ENCODE measurements at places on chromosomes 7 and 10. TPM values are rescaled to one million over a fixed set of nuclear protein-coding genes. Genes with fewer than 3 reads are reported as not detected.

GRCh38 chr10:122374859-122375678 lies 561 bp downstream of the PLEKHA1 start:
- peak; percentile 71 for DNase-seq

The MRLN gene
- not detected for total RNA-seq

The CHST15 gene
- 14.7 TPM for total RNA-seq

The PI4K2A gene
- total RNA-seq: 11.9 TPM

The TMEM176A gene
- total RNA-seq: not detected

The ZNF511 gene
- 68.8 TPM for total RNA-seq

- no peak for DNase-seq
Observed at GRCh38 chr10:71334221-71334791, 15.2 kb downstream of the SLC29A3 start.

DNA sequence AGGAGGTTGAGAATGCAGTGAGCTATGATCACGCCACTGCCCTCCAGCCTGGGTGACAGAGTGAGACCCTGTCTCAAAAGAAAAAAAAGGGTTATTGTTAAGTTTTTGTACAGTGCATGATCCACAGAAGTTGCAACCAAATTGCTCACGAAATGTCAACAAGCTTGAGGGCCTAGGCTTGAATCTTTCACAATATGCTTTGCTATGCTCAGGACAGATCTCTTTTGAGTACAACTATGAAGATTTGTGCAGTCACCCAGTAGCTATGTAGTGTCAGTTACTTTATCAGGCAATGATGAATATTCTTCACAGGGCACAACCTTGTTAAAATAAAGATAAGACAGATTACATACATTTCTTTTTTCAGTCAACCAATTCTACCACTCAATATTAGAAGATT lies 109.2 kb downstream of the PRTFDC1 start:
- DNase-seq: no peak

GRCh38 chr7:156386097-156386496 lies 254.5 kb upstream of the RNF32 start:
- DNase-seq: no peak

DNA sequence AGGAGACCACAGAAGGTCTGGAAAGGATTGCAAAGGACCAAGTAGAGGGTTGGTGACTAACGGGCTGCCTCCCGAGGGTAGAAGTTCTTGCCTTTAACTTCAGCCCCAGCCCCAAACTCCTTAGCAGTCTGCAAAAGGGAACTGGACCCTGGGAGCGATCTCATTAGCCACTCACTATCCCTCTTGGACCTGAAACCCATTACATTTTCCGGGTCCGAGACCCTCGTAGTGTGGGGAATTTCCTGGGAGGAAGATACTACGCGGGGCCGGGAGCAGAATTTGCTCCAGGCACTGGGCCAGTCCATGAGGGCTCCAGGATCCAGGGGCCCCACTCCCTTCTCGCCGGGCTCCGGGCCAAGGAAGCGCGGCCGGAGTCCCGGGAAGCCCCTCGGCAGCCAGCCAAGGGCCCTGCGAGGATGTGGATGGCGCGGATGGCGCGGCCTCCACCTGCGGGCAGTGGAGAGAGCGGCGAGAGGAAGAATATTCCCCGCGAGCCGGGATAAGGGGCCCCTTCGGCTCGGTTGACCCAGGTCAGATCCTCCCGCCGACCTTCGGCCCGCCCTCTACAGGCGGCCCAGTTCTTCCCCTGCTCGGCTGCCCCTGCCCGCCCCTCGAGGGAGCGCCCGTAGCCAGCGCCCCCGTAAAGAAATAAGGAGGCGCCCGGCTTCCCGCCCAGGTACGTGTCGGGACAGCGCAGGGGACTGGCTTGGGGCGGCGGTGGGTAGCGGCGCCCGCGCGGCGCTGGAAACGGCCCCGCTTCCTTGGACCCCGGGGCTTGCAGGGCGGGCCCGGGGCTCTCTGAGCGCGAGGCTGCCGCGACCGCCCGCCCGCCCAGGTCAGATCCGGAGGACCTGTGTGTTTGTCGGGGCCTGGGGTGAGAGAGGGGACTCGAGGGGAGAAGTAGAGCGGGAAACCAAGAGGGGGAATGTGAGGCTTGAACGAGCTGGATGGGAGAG lies at the start of gene MYO3A:
MYO3A (plus strand) TSS at position 577 of the 956 bp plus-strand sequence. CDS start 17,882 bp downstream, outside the sequence.
- no peak for DNase-seq

The PLAU gene
- total RNA-seq: 0.85 TPM

The CD36 gene
- total RNA-seq: not detected

- DNase-seq: no peak
Observed at GRCh38 chr10:49632406-49633317, 18.8 kb downstream of the CHAT start.

All from OCI-LY7 (cell line).